NB4 (cell line): ENCODE measurements at places on chromosomes 16 and 17.

DNA sequence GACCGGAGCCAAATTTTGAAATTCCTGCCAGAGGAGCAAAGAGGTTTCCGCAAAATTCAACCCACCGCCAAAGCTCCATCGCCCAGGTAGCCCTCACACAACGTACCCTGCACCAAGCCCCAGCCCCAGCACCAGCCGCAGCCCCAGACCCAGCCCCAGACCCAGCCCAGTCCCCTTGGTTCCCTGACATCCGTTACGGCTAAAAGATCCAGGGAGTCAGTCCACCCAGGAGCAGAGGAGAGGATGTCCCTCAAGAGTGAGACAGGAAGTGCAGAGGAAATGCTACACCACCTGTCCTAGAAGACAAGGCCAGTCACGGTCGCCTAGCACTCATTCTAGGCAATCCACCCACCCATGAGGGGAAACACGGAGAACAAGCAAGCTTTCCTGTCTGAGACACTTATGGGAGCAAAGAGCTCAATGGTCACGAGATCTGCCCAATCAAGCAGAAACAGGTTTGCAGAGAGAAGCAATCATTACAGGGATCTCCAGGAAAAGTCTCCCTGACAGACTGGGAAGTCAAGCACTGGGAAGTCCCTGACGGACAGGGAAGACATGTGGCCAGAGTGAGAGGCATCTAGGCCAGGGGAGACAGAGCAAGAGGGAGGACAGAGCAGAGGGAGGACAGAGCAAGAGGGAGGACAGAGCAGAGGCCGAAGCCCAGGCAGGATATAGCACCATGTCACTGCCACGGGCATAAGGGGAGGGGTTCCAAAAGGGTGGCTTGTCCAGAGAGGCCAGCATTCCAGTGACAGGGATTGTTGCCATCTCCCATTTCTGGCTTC lies 15.0 kb upstream of the KCNJ18 start:
- no peak for DNase-seq

DNA sequence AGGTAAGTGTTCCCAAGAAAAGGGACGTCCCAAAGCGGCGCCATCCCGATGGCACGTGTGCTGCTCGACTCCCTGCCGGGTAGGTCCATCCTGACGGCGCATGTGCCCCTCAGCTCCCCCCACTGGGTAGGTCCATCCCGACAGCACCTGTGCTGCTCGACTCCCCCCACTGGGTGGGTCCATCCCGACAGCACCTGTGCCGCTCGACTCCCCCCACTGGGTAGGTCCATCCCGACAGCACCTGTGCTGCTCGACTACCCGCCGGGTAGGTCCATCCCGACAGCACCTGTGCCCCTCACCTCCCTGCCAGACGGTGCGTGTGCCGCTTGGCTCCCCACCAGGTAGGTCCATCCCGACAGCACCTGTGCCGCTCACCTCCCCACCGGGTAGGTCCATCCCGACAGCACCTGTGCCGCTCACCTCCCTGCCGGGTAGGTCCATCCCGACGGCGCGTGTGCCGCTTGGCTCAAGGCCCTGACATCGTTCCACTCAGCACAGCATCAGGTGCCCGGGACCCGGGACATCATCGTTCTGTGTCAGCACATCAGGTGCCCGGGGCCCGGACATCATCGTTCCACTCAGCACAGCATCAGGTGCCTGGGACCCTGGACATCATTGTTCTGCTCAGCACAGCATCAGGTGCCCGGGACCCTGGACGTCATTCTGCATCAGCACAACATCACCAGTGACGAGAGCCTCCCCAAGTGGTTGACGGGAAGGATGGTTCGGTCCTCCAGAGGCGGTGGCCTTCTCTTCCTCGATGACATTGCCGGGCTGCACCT lies 5.7 kb upstream of the FN3K start:
- DNase-seq, result no peak

GRCh38 chr16:89149386-89149785 lies 22.2 kb upstream of the CDH15 start:
- DNase-seq, result peak; percentile 33

GRCh38 chr16:11233727-11234376 lies 22.2 kb downstream of the SOCS1 start:
- DNase-seq, result peak; percentile 51

DNA sequence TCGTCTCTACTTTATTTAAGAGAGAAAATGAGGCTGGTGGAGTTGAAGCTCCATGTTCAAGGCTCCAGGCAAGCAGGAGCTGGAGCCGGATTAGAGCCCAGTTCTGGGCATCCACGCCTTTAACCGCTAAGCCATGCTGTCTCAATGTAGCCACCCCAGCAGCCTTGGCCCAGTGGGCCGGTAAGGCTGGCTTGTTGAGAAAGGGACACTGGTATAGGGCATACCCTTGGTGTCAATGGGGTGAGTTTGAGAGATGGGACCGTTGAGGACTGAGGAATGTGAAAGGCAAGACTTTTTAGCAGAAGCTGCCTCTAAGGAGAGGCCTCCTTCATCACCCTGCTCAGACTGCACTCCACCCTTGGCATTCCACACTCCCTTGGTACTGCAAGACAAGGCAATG lies 147.4 kb downstream of the CYLD start:
- DNase-seq, result no peak

DNA sequence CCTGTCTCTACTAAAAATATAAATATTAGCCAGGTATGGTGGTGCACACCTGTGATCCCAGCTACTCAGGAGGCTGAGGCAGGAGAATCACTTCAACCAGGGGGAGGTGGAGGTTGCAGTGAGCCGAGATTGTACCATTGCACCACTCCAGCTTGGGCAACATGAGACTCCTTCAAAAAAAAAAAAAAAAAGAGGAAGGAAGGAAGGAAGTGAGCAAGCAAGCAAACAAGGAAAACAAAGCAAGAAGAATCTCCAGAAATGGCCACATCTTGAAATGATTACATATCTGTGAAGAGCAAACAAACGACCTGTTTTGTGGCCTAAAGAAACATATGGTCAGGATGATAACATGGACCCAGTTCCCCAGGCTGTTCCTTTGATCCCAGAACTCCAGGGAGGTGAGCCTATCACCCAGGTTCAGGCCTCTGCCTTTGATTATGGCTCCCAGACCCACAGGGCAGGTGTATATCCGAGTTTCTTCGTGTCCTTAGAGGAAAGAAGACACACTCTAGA lies 8.9 kb downstream of the ACOX1 start:
- DNase-seq, result peak; percentile 25

- DNase-seq, result peak; percentile 86
These were observed 2.4 kb downstream of the TANC2 start for GRCh38 chr17:62968445-62968923.
